ENCODE measurements at places on chromosomes 7 and 10.

- DNase-seq = no peak
Measured at GRCh38 chr10:5858811-5859210, 30.9 kb downstream of the ANKRD16 start.

DNA sequence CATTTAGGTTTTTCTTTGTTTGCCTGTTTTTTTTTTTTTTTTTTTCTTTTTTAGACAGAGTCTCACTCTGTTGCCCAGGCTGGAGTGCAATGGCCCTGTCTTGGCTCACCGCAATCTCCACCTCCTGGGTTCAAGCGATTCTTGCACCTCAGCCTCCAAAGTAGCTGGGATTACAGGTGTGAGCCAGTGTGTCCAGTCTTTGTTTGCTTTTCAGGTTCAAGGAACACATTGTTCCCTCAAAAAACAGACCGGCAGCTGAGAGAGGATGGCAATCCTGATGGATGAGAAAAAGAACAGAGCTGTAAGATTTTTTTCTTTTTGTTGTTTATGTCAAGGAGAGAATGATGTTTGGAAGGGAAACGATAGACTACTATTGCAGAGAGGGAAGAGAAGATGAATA is 23.3 kb upstream of the RHOBTB1 start:
- no peak for DNase-seq

GRCh38 chr10:123621916-123622315 is 44.2 kb upstream of the GPR26 start:
- DNase-seq = no peak

- DNase-seq = no peak
Measured at GRCh38 chr7:26042237-26042636, 109.8 kb upstream of the NFE2L3 start.

GRCh38 chr7:47180516-47180826 is 401.4 kb downstream of the TNS3 start:
- no peak for DNase-seq

DNA sequence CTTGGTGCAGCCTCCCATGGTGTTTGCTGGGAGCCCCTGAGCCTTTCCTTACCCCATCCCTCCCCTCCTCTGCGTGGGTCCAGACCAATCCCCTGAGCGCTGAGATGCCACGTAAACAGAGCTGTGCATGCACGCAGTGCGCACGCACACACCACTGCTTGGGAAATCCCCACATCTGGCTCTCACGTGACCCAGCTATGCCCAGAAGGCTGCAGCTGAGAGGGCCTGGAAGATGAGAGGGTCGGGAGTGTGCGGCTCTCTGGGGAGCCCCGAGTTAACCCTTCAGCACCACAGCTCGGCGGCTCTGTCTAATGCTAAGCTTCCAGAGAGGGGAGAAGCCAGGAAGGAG is 177.2 kb downstream of the SH3PXD2A start:
- peak; percentile 98 for DNase-seq

- DNase-seq = peak; percentile 60
Measured at GRCh38 chr10:3172081-3172445, 519 bp downstream of the PITRM1 start.

DNA sequence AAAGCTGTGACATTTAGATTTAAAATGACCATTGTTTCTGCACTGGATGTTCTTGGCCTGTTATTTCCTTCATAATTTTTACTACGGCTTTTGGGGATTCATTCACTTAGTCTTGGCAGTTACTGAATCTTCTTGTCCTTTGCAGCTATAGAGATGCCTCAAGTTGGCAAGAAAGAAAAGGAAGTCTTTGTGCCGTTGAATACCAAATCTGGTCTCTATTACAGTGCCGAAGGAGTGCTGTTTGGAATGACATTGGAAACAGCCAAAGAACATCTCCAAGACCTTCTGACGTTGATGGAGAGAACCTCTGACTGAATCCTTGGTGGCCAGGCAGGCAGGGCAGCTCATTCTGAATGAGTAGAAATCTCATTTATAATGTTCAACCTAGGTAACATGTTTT is 54.3 kb upstream of the NRP1 start:
- no peak for DNase-seq

DNA sequence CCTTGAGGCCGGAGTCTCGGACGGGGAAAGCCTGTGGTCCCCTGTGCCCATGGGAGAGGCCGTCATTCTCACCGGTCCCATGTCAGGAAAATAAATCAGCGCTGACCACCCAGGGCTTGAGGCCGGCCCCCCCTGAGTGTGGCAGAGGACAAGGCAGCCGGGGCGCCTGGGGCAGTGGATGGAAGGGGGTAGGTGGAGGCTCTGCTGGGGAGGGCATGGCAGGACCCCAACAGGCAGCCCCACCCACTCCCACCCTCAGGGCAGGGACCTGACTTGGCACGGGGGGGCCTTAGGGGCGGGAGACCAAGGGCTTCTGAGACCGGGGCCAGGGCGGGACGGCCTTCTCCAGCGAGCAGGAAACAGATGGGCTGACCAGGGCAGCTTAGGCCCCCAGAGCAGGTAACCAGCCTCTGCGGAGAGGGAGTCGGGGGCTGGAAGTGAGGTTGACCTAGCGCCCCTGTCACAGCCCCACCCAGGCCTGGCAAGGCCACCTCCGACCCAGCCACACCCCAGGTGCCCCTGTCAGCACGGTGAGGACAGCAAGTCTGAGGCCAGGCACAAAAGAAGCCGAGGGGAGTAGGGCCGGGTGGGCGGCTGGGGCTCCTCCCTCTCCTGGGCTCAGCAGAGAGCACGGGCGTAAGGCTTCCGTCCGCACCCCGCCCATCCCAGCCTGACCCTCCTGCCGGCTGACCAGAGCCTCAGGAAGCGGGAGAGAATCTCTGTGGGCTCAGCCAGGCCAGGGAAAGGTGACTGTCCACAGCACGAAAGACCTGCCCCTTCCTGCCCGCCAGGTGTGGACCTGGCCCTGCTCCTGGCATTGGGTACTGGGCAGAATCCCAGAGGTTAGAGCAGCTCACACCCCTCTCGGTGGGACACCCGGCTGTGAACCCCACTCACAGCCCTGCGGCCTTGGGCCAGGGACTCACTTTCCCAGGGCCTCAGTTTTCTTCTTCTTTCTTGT is 87.4 kb downstream of the FOXL3 start:
- no peak for DNase-seq

DNA sequence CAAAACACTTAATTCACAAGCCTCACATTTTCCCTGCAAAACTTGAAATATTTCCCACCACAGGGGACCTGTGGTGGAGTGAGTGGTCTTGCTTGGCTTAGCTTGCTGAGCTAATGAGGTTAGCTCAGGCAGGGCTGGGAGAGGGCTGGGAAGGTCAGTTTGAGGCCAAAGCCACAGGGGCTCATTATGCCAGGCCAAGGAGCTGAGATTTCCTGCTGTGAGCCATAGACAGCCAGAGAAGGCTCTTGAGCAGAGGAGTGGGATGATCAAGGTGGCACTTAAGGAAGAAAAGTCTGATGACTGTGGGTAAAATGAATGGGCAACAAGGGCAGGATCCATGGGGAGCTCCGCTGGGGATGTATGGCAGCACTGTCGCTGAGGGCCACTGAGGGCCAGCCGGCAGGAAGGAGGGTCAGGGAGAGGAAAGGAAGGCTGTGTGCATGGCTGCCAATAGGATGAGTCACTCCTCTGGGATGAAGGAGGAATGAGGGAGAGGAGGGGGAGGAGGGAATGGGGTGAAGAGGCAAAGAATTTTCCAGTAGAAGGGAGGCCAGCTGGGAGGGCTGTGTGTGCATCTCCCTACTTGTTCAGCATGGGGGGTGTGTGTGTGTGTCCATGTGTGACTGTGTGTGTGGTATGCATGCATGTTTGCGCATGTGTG is 18.7 kb upstream of the ZNF488 start:
- peak; percentile 89 for DNase-seq

DNA sequence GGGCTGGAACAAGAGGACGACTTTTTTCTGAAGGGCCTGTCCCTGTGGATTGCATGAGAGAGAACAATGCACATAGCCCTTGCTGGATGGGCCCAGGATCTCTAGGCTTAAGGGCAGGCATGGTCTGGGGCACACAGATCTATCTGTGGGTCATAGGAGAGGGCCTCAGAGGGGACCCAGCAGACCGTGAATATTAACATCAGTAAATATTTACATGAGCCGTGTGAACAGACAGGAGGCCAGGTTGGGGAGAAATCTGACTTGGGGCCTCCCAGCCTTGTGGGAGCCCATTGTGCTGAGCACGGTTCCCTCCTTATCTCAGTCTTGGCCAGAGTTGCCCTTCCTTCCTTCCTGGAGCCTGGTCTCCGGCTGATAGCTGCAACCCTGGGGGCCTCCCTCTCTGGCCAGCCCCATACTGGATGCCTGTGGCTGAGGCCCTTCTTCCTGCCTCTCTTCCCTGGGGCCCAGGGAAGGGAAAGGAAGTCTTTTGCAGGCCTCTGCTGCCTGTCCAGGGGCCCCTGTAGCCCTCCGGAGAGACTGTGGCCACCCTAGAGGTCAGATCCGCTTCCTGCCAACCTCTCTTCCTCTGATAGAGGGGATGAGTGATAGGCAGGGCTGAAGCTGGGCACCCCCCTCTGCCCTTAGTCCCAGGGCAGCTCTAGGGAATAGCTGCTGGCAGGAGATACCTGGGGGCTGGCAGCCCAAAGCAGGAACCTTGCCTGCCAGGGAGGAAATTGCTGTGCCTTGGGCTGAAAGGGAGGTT is 44.5 kb upstream of the TRIM8 start:
- DNase-seq = peak; percentile 82

DNA sequence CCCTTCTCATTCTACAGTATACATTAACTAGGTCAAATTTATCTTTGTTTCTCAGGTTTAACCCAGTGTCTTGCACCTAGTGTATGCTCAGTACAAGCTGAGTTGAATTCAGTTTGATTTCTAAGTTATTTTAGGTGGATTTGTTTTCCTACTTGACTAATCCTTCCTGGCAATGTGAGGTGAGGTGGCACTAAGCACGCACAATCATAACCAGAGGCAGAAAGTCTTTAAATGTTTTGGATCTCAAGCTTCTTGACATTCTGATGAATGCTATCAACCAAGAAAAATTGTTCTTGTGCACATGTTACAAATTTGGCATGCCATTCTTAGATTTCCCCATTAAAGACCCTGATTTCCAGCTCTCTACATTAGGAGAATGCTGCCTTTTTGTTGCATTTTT is 3.2 kb downstream of the BZW2 start:
- DNase-seq = peak; percentile 34

DNA sequence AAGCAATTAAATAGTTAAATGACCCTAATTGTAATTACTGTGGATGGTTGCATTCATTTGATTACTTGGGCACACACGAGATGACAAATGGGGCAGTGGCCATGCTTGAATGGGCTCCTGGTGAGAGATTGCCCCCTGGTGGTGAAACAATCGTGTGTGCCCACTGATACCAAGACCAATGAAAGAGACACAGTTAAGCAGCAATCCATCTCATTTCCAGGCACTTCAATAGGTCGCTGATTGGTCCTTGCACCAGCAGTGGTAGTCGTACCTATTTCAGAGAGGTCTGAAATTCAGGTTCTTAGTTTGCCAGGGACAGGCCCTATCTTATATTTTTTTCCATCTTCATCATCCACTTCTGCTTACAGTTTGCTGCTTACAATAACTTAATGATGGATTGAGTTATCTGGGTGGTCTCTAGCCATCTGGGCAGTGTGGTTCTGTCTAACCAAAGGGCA is 8.3 kb downstream of the PCBD1 start:
- peak; percentile 88 for DNase-seq

- peak; percentile 62 for DNase-seq
Measured at GRCh38 chr10:114266521-114266920, 27.5 kb downstream of the VWA2 start.

DNA sequence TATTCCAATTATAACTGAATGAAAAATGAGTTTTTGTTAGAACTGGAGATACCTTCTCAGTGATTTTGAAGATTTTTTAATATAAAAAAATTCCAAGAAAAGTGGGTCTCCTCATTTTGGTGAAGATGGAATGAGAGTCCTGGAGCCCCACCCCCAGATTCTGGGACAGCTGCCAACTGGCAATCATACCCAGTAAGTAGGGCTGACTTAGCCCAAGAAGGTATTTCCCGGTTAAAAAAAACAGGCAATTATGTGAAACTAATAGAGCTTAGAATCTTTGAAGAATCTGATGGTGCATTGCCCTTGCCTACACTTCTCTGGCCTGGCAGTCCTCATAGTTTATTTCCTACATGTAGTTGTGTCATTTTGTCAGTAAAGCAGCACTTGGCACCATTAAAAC is 52.8 kb upstream of the VWDE start:
- no peak for DNase-seq

DNA sequence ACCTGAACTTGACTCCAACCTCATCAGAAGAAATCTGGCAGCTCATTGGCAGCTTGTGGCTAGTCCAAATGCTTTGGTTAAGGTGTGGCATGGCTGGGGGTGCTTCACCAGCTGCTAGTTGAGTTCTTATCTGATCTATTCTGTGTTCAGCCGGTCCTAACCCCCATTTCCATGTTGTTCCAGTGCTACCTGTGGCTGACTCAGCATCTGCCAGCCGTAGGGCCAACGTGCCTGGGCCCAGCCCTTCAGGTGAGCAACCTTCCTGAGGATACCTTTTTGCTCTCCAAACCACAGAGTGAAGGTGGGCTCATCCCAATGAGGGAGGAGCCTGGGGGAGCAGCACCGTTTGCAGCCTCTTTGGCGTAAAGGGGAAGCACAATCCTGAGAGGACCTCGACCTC is 46.8 kb upstream of the C10orf120 start:
- DNase-seq = no peak

GRCh38 chr7:75599244-75599781 is 107.2 kb downstream of the SPDYE5 start:
- DNase-seq = no peak

- DNase-seq = no peak
Measured at GRCh38 chr7:94838717-94839116, 68.7 kb upstream of the PPP1R9A start.

GRCh38 chr10:128804411-128804810 is 662.6 kb upstream of the MGMT start:
- no peak for DNase-seq

DNA sequence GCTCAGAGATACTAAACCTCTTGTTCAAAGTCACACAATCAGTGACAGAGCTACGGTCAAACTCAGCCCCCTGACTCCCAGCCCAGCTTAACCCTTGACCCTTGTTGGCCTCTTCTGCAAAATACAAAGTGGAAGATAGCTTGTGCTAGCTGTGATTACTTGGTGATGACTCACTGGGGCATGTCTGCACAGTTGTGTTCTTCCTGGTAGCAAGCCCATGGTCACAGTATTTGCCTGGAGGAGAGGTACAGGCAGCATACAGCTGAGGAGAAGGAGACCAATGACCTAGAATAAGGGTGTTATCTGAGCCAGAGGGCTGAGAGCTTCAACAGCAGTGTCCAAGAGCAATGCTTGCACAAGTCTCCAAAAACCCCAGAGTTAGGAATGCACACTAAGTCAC is 5.7 kb upstream of the HSPA12A start:
- peak; percentile 58 for DNase-seq

GRCh38 chr7:154640266-154640865 is 362.6 kb downstream of the PAXIP1 start:
- no peak for DNase-seq

GRCh38 chr10:129058664-129059155 is 408.3 kb upstream of the MGMT start:
- DNase-seq = no peak

GRCh38 chr10:84546609-84547008 is 218.2 kb downstream of the CCSER2 start:
- no peak for DNase-seq

All from fibroblast of pulmonary artery (primary cell).